MV-4-11 (cell line): ENCODE measurements at places on chromosomes 1 and 21.

DNA sequence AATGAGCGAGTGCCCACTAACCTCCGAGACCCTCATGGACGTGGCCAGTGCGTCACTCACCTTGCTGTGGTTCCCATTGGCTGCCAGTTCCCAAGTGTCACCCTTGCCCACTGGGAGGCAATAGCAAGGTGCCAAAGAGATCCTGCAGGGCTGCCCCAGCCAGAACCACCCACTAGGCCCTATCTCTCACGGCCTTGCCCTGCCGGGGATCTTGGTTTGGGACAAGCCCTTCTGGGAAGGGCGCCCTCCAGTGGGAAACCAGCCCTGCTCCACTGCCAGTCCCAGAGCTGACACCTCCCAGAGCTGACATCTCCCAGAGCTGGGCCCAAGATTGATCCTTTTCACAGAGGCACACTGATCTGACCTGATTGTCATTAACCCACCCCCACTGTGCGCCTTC lies 2.1 kb upstream of the SELENON start:
- peak; percentile 19 for DNase-seq

DNA sequence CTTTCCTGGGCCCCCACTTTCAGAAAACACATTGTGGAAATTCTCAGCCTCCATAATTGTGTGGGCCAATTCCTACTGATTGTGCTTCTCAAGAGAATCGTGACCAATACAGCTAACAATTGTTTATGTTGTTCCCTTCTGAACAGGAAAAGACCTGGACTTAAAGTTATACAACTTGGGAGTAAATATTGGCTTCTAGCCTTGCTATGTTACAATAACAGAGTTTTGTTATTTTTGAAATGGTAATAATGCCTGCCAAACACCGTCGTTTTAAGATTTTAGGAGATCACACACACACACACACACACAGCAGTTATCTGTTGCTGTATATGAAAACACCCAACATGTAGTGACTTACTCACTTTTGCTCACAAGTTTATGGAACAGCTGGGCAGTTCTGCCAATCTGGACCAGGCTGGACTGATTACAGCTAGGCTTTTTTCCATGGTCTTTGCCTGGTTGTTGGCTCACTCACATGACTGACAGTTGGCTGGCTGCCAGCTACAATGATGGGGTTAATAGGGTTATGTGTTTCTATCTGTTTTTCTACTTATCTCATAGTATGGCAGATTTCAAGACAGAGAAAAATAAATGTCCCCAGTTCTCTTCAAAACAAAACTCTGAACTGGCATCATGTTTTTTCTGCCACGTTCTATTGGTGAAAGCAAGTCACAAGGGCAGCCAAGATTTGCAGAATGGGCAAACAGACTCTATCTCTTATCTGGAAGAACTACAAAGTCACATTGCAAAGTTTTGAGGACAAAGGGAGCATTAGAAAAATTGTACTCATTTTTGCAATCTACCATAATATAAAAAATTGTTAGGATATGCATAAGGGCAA lies 447.5 kb downstream of the NEGR1 start:
- no peak for DNase-seq

DNA sequence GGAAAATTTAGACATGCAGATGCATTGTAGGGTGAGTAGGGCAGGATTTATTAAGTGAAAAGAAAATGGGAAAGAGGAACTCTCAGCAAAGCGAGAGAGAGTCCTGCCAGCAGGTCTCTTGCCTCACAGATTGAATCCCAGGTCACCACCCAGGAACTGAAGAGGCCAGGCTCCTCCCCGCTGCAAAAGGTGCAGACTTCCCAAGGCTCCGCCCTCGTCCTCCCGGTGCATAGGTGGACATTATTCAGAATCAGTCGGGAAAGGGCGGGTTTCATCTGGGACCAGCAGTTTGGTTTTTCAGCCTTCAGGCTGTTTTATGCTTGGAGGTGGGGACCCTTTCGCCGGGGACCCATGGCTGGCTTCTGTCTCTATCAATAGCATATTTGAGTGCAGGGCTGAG lies 41.6 kb upstream of the APP start:
- DNase-seq = no peak

- no peak for DNase-seq
Observed at GRCh38 chr1:178209935-178210334, 116.0 kb downstream of the RASAL2 start.

- DNase-seq = no peak
Observed at GRCh38 chr1:198933515-198934222, 294.8 kb downstream of the PTPRC start.

- DNase-seq = no peak
Observed at GRCh38 chr1:55049271-55049913, 10.0 kb downstream of the PCSK9 start.

GRCh38 chr21:23401278-23401677 lies 2206.0 kb downstream of the MRPL39 start:
- DNase-seq = peak; percentile 17
